NCI-H1436 treated with DMSO at 0.1 percent for 48 hours (cell line): ENCODE measurements at places on chromosomes 7 and 10.
A peak's percentile ranks its signal among the peaks of the same experiment; 100 is the strongest.

GRCh38 chr7:41701068-41701941 lies 1.6 kb downstream of the INHBA start:
- no peak for DNase-seq

DNA sequence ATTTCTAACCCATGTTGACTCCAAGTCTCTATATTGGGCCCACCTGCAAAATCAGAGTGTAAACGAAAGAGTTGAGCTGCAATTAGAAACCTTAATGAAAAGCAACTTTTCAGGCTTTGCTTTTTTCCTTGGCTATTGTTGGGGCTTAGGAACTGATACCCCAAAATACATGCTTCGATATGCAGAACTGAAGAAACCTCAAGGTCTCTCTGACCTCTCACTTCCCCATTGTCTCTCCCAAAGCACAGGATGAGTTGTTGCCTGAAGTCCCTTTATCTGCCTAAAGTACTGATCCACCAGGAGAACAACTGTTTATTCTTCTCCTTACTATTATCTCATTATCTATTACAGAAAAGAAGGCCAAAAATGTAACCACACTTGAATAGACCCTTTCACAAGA lies 666.0 kb upstream of the LRRTM3 start:
- no peak for DNase-seq

GRCh38 chr10:35246770-35247343 lies 89.5 kb upstream of the CCNY start:
- DNase-seq, result no peak

DNA sequence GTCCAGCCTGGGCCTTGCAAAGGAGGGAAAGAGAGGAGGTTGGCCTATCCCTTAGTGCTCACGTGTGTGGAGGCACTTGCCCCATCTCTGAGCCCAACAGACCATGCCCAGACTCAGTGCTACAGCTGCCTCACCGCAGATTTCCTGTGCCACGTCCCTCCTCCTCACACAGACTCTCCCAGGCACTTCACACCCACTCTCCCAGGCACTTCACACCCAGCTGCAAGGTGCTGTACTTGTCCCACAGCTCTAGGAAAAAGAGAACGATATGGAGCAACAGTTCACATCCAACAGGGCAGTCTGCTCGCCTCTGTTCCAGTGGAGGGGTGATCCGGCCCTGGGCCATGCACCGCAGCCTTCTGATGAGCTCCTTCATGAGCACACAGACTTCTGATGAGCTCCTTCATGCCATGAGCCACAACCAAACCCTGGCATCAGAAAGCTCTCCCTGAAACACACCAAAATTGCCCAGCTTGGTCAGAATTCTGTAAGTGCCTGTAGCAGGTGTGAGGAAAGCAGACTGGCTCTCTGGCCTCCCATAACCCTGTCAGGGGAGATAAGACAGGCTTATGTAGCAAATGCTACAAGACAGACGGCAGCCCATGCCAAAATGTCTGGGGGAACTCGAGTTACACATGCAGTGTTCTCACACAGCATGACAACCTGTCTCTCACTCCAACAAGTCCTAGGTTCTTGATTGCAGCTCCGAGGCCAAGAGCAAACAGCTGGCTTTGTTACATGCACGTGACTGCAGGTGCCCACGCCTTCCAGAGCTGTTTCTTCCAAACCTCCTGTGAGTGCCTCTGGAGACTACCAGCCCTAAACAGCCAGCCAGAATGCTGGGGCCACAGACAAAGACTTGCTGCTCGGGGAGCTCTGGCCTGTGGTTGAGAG lies 348.5 kb downstream of the GRID1 start:
- DNase-seq, result peak; percentile 31

- DNase-seq, result no peak
Measured at GRCh38 chr7:107946881-107947280, 55.9 kb downstream of the DLD start.

- no peak for DNase-seq
Measured at GRCh38 chr7:43204081-43204480, 91.6 kb downstream of the HECW1 start.

GRCh38 chr10:62381385-62382102 lies 7.4 kb downstream of the ZNF365 start:
- DNase-seq, result no peak

DNA sequence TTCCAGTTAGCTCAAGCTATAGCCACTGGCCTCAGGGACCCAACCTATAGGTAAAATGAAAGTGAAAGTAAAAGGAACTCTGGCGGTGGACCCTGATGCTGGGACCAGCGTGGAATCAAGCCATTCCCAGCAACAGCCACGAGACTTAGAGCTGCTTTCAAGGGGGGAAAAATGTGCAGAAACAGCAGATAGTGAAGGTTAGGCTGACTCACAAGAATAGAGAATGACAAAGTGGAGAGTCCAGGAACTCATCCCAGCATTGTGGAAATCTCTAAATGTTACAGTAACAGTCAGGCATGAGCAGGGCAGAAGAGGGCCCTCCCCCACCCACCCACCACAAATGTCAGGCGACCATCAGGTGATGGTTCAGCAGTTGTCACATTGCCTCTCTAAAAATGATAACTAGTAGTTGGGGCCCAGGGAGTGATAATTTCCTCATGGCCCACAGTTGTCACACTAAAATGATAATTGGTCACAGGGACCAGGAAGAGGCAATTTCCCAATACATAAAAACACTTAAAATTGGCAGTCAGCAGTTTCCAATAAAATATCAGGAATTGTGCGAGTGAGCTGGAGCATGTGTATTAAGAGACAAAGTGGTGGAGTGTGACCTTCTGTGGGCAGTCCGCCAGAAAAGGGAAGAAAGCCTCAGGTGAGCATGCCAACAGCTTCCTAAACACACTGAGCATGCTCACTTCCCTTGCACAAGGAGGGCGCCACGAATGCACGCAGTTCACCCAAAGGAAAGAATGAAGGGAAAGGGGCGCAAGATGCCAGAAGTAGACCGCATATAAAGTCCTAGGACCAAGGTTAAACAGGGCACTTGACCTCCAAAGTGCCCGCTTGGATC lies 129.8 kb upstream of the PPP1R3A start:
- no peak for DNase-seq

GRCh38 chr10:124557648-124558338 lies 96.2 kb downstream of the LHPP start:
- no peak for DNase-seq

- DNase-seq, result no peak
Measured at GRCh38 chr10:132588301-132589013, 50.9 kb downstream of the INPP5A start.

DNA sequence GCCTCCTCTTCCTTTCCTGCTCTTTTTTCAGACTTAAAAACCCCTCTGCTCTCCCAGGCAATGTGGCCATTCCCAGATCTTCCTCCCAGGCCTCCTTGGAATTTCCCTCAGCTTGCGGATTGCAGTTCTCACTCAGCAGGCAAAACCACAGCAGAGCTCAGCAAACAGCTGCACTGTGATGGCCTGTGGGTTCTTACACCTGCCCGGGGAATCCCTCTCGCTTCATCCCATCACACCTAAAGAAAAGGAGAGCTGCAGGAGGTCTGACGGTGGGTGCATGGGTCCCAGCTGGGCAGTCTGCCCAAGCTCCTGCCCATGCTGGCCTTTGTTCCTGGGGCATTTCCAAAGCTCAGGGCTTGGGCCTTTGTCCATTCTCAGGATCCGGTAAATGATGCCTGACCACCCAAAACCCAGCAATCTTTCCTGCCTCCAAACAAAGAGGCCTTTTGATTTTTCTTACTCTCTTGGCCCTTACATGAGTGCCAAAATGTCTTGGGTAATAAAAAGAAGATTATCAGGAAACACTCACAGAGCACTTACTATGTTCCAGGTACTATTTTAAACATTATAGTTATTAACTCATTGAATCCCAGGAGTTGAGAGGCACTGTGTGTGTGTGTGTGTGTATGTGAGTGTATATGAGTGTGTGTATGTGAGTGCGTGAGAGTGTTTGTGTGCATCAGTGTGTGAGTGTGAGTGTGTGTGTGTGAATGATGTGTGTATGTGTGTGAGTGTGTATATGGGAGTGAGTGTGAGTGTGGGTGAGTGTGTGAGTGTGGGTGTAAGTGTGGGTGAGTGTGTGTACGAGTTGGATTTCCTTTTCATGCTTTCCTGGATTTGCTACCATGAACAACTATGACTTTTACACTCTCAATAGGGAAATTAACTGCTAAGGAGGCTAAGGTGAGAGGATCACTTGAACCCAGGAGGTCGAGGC lies 64.5 kb upstream of the PODXL start:
- no peak for DNase-seq

GRCh38 chr7:127870231-127870907 lies 160.9 kb downstream of the LRRC4 start:
- no peak for DNase-seq

GRCh38 chr7:94333810-94334209 lies 60.9 kb upstream of the COL1A2 start:
- DNase-seq, result no peak

DNA sequence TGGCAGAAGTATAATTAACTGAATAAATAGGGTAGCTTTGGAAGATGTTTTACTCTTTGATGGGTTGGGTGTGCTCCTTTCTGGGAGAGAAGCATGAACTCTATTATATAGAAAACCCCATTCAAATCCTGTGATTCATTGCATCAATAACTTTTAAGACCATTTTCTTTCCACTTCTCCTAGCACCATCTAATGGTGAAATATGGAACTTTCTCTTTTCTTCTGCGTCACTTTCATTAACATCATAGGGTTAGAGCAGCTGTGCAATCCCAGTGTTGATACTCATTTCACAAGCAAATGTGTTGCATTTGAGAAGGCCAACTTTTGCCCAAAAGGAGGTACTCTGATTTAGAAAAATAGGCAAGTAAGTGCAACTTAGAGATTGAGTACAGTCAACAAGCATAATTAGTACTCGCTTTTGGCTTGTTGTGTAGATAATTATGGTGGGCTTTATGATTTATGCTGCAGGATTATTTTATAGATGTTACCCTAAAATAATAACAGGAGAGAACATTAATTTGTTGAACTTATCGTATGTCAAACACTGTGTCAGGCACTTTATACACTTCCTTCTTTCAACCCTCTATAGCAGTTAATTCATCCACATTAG lies 92.9 kb downstream of the CPED1 start:
- peak; percentile 0 for DNase-seq

DNA sequence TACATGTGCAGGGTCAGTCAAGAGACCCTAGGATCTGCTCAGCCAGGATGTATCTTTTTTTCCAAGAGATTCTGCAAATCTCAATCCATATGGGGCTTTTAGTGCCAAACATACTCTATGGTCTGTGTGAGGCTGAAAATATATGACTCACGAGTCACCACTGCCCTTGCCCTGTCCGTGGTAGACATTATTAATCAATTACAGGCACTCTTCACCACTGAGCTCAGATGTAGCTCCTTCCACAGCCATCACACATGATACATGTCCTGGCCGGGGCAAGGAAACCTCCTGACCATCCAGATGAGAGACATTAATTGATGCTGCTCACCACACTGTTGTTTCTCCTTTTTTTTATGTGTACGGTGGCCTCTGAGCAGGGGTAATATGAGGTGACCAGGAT lies 90.2 kb upstream of the RET start:
- DNase-seq, result no peak

DNA sequence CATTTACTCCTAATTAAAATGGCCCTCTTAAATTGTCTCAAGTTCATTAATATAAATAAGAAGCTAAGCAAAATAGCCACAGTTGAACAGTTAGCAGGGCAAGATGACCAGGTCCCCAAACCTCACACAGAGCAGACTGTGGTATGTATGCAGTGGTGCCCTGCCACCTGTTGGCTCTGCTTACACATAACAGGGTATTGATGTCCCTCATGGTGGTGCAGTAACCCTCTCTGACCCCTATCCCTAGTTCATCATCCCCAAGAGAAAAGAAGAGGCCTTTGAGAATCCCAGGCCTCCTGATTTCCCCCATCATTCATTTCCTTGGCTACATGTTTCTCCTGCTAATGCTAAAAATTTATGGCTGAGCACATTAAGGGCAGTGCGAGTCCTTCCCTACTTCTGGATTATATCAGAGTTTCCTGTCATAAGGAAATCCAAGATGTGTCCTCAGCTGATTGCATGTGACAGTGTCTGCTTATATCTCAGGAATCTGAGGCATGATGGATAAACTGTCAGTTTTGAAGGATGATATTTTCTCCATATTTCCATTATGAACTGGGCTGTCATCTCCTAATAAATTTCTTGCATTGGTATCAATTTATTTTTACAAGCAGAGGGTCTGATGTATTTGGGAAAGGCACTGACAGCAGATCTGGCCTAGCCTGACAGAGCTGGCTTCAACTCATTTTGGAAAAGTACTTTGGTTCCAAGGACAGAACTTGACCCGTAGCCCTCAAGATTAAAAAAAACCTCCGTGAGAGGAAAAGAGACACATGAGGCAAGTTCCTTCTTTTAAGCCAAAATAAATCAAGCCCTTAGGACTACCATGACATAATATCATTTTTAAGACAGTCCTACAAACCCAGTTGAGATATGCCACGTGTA lies 880.6 kb downstream of the LRMDA start:
- no peak for DNase-seq

DNA sequence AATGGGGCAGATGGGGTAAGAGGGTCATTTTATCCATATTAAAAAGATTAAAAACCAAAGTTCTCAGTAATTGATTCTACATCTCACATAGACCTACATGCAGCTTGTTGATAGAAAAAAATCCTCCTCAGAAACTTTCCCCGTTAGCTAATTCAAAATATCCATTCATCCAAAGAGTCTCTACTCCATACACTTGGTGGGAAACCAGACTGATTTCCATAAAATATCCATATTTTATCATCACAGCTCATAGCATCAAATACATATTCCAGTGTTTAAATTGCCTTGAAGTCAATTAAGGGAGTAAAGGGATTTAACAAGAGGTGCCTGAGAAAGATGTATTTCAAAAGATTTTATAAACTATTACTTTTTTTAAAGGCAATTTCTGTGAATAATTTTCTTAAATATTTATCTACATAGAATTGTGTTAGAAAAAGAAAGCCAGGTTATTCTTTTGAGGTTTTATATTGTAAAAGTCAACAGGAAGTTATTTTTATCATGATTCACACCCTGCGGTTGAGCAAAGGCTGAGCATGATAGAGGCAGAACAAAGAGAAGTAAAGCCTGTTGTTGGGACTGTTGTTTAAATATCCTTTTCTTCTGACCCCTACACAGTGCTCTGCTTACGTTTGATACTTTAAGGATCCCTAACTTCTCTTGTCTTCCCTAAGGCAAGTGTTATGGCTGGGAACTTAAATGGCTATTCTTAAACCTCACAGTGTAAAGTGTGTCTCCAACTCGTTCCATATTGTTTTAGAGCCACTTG lies 266.7 kb downstream of the PRKG1 start:
- no peak for DNase-seq

DNA sequence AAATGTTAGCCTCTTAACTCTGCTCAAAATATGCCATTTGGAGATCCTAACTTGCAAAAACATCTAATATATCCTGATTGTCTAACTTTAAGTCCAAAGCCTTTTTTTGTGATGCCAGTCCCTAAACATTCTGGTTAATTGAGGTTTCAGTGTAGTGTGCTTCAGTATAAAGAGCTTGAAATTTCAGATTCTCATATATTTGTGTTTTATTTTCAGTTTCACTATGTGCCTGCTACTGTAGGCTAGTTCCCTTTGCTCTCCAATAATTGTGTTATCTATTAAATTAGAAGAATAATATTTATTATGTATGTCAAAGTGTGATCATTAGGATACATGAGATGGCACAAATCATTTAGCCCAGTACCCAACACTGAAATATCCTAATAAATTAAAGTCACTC lies 1361.2 kb downstream of the XPNPEP1 start:
- DNase-seq, result no peak
